Central memory CD4-positive, alpha-beta T cell (primary cell): ENCODE measurements at places on chromosomes 16 and 17.

DNA sequence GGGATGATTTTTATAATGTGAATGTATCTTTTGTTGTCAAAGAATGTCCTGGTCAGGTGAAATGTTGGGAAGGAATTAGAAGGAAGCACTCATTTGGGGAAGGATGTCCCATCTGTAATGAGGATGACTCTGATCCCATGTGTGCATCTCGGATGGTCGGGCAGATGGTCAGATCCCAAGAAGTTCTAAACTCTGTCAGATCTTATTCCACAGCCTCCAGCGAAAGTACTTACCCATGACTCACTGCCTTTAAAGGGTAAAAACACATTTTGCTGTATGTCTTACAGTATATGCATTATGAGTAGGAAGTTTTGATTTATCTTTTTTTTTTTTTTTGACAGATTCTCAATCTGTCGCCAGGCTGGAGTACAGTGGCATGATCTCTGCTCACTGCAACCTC is 548 bp upstream of the KRTAP4-11 start:
- no peak for DNase-seq

GRCh38 chr17:48619826-48620449 is 4.8 kb upstream of the HOXB8 start:
- DNase-seq = no peak

DNA sequence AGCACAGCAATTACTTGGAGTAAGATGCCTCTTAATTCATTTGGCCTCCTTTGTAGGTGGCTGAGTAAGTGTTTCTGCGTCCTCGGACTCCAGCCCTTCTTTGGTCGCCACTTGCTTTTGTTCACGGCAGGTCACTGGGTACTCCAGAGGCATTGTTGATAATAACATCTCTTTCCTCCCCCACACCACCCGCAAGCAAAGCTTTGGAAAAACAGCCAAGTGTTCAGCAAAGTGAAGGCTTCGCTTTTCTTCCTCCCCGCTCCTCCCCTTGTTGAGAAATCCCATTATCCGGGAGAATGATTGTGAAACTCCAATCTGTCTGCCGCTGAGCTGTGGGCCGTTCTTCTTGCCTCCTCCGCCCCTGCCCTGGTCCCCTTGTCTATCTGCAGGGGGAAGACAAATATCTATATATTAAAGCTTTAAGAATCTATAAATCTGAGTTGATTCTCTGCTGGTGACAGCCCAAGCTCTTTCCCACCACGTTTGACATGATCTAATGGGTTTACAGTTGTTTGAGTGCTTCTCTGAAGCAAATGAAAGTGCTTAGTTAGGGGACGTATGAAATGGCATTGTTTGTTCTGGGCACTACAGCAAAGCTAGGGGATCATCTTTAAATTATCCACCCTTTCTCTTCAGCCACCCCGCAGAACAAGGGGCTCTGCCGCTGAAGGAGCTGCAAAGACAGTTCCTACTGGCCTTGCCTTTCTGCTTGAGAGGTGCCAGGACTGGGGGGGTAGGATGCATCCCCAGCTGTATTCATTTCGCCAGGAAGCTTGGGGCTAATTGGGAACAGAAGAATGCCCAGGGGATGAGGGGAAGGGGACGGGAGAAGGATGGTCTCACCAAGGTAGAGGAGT is 167.1 kb downstream of the CCDC182 start:
- DNase-seq = no peak

DNA sequence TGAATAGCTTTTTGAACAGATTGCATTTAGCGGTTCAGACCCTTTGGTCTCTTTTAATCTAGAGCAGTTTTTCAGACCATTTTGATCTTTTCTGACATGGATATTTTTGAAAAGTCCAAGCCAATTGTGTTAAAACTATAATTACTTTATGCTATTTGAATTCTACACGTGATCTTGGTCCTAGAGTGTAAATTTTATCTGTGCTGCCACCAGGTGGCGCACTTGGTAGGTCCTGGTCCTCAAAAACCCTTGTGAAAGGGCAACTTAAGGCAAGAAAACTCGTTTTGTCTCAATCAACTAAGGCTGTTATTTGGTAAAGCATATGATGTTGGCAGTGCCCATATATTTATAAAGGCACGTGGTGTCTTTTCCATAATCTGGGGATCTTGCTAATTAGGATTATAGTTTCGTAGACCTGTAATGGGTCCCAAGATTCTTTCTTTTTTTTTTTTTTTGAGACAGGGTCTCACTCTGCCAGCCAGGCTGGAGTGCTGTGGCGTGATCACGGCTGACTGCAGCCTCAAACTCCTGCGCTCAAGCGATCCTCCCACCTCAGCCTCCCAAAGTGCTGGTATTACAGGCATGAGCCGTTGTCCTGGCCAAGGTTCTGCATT is 43.9 kb upstream of the TEX2 start:
- DNase-seq = peak; percentile 51

DNA sequence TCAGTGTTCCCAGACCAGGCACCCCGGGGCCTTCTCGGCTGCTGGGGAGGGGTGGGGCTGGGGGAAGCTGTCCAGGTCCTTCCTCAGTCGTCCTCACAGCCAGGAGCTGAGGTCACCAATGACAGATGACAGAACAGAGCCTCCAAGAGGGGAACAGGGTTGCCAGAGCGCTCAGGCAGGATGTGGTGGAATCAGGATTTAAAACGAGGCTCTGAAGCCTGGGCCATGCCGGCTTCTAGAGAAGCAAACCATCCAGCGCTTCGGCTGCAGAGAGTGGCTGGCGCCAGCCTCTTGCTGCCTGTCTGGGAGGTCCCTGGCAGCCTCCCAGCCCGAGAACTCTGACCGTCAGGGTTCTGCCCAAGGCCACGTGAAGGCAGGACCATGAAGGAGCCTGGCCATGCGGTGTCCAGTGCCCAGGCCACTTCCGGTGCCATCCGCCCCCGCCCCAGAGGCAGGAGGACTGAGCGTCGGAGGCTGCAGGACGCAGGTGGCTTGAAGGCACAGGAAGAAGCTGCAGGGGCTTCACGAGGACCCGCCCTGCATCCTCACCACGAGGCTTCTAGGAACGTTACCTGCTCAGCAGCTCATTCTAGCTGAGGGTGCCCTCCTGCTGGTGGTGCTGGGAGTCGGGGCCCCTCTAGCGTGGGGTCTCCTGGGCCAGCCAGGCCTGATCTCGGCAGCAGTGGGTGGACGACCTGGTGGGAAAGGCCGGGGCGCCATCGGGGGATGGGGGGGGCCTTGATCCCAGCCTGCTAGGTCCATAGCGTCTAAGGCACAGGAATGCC is 78.5 kb downstream of the KLHDC4 start:
- no peak for DNase-seq

DNA sequence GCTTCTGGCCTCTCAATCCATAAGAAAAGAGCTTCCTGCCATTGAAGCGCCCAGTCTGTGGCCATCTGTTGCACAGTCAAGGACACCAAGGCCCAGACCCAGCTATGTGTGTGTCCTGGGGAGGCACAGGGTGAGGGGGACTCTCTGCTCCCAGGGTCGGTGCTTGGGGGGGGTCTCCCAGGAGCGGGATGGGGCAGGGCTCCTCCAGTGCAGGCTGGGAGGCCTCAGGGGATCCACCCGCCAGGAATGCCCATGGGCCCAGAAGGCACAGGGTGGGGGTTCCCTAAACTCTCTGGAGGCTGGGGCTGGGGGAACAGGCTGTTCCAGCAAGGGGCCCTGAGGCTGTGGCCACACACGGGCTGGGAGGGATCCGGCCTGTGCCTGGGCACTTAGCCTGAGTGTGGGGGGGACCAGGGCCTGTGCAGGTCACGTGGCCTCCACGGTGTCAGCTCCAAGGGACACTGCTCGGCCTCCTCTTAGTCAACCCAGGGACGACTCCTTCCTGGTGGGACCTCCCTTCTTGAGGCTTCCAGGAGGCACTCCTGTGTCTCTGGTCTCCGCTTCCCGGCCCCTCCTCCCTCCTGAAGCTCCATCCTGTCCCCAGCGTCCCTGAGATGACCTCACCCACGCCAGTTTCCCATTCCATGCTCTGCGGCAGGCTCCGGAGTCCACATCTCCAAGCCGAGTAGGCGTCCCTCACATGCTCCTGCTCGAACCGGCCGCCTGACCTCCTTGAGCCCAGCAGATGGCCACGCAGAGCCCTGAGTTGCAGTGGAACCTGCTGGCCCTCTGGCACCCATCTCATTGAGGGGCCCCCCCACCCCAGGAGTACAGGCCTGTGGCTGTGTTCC is 23.1 kb upstream of the BAHCC1 start:
- DNase-seq = no peak

DNA sequence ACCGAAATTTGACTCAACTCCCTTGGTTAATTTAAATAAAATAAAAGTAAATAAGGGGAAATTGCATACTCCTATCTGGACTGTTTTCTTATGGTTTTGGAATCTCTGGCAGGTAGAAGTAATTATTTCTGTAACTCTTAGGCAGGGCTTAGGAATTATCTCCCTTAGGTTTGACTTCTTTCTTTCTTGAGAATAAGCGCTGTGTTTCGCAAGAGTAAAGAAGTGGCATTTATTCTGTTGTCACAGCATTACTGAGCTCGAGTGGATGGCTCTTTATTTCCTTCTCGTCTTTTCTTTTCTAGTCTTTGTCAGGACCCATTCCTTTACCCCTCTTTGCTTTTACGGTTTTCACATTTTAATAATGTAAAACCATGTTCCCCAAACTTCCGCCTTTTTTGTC is 633.2 kb downstream of the WWOX start:
- no peak for DNase-seq

DNA sequence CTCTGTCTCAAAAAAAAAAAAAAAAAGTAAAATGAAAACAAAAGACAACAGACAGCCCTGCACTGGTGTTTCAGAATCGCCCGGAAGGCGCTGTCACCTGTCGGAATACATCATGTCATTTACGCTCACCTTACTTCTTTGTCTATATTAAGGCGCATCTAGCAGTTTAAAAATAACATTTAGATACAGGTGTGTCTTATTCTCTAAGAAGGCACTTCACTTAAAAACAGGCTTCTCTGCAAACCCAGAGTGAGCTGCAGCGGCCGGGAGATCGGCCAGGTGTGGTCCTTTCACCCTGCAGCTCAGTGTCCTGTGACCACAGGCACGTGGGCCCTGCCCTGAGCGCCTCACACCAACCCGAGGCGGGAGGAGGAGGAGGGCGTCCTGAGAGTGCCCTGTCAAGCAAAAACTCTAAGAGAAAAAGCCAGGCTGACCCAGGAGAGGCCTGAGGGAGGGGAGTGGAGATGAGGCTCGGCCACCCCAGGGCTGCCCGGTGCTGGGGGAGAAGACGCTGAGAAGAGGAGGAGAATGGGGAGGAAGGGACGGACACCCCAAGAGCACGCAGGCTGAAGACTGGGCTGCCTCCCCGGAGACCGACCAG is 3.3 kb upstream of the LMF1 start:
- no peak for DNase-seq

DNA sequence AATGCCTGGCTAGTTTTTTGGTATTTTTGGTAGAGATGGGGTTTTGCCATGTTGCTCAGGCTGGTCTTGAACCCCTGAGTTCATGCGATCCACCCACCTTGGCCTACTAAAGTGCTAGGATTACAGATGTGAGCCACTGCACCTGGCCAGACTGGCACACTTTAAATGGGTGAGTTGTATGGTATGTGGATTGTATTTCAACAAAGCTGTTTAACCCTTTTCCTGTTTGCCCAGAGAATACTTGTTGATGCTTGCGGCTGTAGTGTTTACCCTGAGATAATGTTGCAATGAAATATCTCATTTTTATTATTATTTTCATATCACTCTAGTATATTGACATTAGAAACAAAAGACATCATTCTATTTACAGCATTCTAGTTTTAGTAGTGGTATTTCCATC is 17.1 kb upstream of the TMEM94 start:
- DNase-seq = no peak

DNA sequence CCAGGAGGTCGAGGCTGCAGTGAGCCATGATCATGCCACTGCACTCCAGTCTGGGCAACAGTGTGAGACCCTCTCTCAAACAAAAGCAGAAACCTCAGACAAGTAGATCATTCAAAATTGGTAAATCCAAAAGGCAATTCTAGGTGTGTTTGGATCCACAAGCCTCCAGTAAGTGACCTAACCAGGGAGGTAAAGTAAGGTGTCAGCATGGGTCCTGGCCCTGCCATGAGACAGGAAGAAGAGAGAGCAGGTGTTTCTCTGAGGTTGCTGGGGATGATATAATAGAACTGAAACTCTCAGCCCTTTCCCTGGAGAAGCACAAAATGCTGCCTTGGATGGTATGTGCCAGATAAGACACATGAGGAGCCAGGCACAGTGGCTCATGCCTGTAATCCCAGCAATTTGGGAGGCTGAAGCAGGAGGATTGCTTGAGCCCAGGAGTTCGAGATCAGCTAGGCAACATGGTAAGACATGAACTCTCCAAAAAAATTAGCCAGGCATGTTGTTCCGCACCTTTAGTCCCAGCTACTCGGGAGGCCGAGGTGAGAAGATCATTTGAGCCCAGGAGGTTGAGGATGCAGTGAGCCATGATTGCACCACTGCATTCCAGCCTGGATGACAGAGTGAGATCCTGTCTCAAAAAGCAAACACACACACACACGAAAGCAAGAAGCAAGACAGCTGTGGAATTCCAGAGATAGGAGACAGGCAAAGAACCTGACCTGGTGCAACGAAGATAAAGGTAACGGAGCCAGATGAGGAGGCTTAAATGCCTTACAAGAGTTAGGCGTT is 6.5 kb downstream of the TM4SF5 start:
- no peak for DNase-seq

- DNase-seq = no peak
Measured at GRCh38 chr16:81273223-81273950, 34.9 kb downstream of the BCO1 start.

DNA sequence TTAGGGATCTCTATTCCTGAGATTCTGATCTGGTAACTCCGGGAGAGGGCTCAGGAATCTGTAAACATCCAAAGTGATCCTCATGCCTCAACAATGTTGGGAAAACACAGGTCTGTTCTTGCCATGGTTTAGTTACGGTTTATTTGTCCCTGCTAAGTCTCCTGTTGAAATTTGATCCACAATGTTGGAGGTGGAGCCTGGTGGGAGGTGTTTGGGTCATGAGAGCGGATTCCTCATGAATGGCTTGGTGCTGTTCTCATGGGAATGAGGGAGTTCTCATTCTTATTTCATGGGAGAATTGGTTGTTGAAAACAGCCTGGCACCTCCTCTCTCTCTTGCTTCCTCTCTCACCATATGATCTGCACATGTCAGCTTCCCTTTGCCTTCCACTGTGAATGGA is 608.6 kb upstream of the GOT2 start:
- DNase-seq = no peak

DNA sequence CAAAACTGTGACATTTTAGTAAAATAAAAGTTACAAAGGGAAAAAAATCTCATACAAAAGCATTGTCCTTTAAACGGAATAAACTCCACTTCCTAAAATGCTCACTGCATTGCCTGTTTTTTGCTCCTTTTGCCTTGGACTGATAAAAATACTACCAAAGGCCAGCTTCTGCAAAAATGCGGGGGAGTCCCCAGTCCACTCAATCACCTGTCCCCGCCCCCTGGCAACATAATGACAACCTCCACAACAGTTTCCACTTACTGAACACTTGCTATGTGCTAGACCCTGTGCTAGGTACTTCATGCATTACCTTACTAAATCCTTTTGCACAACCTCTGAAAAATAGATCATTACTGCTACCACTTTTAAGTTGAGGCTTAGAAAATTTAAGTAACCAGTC is 172.7 kb upstream of the CCL2 start:
- no peak for DNase-seq

DNA sequence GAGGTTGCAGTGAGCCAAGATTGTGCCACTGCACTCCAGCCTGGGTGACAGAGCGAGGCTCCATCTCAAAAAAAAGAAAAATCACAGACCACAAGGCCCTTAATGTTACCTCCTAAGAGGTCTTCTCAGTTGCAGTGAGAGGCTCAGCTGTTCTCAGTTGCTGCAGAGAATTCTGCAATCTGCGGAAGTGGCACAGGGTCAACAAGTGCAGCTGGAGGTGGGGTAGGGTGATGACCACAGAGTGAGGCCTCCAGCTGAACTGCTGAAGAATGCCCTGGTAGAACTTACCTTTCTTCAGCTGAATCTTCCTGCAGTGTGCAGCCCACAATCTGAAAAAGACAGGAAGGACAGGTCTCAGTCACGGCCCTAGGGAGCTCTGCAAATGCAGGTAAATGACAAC is 26.3 kb downstream of the CNTNAP1 start:
- peak; percentile 16 for DNase-seq
